ENCODE measurements at places on chromosomes 12 and 14. TPM values are rescaled to one million over a fixed set of nuclear protein-coding genes. Genes with fewer than 3 reads are reported as not detected.

Gene ADSS1
- total RNA-seq = 0.66 TPM

Gene ACRBP
- 0.65 TPM for total RNA-seq

Gene KRT1
- total RNA-seq = 0.37 TPM

Gene NEUROD4
- not detected for total RNA-seq

Gene RNU4-1
- 1,498 TPM for total RNA-seq

All from activated T-cell treated with anti-CD3 and anti-CD28 coated beads, Interleukin-2, amount 50 U/mL, for 4 hours (primary cell).